ENCODE measurements at places on chromosomes 5 and 9.

GRCh38 chr9:137590123-137590468 lies 216 bp downstream of the ZMYND19 start:
- DNase-seq, result no peak

DNA sequence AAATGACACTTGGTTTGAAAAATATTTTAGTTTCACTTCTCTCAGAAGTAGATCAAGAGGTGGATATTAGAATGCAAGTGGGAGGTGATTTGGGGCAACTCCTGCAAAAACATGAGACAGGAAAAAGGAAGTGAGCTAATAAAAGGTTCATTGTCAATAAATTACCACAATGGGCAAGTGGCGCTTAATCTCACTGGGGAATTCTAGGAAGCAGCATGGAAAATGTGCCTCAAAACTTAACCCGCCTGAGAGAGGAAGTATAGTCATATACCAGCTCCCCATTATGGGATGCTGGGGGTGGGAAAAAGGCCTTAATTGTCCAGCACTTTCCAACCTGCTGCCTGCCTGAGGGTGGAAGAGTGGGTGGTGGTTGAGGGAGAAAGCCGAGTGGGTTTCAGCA lies 204.1 kb downstream of the ELAVL2 start:
- no peak for DNase-seq

DNA sequence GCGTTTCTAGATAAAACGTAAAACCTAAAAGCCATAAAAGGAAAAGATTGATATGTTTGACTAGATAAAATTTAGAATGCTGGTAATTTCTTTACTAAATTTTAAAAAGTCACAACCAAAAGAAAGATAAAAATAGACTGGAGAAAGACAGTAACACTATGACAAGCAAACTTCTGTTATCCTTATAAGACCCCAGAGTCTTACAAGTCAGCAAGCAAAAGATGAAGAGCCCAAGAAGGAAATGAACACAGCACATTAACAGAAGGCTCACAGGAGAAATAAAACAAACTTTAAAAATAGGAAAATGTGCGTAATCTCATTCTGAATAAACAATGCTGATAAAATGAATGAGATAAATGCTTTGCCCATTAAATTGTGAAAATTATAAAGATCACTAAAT lies 29.7 kb downstream of the IL7R start:
- DNase-seq, result no peak

- no peak for DNase-seq
Observed at GRCh38 chr9:120770931-120771330, 22.3 kb downstream of the FBXW2 start.

DNA sequence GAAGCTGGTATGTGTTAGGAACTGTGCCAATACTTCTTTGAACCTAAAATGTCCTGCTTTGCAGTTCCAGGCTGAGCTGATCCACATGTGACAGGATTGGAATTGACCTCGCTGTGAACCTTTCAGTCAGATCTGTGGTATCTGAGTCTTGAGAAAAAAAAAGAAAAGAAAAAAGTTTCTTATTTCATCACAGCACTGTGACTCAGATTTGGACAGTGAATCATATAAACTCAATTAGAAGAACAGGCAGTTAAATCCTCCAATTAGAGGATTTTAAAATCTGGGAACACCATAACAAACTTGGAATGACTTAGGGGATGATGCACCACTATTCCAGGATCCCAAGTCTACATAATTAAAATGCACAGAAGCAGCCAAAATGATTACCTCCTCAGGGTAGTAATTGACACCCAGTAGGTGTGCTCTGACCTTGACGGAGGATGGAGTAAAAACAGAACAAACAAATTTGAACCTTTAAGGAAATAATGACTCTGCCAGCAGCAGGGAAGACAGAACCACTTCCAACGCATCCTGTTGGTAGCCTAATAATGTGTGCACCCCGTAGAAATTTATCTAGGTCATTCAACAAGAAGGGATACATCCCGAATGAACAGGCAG lies 57.8 kb upstream of the RAI14 start:
- no peak for DNase-seq

All from NCI-H2081 (cell line).